NCI-H510A treated with DMSO at 0.1 percent for 48 hours (cell line): ENCODE measurements at places on chromosomes 6 and 20.

- no peak for DNase-seq
Observed at GRCh38 chr6:41167173-41167963, 4.5 kb upstream of the TREM2 start.

DNA sequence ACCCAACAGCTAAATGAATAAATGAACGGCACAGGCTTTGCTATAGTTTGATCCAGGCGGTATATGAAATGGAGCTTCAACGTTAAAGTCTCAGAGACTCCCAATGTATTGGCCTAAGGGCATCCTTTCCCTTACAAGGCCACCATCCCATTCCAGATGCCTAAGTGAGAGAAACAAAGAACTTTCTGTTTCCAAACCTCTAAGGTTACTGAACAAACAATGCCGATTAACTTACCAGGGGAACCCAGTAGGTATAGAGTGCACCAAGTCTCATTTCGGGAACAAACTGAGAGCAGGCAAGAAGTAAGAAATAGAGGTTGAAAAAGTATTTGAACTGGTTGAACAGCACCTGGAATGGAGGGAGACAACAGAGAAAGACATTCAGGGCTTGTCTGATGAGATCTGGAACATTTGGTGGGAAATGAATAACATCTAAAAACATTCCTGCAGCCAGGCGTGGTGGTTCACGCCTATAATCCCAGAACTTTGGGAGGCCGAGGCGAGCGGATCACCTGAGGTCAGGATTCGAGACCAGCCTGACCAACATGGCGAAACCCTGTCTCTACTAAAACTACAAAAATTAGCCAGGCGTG, 42.5 kb downstream of the ATP9A start:
- no peak for DNase-seq

DNA sequence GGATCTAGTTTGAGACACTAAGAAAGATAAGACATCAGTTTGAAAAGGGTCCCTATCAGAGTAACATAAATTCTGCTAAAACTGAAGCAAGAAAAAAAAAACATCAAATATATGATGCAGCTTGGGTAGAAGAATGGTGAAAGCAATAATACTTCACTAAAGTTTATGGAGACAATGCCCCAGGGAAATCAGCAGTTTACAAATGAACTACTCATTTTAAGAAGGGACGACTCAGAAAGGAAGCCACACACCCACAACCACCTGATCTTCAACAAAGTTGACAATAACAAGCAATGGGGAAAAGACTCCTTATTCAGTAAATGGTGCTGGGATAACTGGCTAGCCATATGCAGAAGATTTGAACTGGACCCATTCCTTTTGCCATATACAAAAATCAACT, 143.5 kb downstream of the TPBG start:
- no peak for DNase-seq

- no peak for DNase-seq
Observed at GRCh38 chr6:27771235-27771634, 141.0 kb downstream of the OR2B2 start.

DNA sequence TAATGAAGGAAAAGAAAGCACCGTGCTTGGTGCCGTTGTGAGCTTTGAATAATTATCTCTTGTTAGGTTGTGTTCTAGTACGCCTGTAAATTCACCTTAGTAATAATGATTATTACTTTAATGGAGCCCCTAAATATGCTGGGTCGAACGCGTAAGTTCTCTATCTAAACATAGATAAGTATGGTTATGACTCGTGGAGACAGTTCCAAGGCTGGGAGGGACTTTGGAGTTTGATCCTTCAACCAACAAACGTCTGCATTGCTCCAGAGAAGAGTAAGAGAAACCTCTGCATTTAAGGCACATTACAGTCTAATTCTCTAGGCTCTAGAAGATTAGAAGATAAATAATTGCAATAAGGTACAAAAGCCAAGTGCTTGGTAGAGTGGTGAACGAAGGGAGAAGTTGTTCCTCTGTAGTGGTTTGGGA, 514 bp downstream of the ACOT13 start:
- DNase-seq = peak; percentile 54

DNA sequence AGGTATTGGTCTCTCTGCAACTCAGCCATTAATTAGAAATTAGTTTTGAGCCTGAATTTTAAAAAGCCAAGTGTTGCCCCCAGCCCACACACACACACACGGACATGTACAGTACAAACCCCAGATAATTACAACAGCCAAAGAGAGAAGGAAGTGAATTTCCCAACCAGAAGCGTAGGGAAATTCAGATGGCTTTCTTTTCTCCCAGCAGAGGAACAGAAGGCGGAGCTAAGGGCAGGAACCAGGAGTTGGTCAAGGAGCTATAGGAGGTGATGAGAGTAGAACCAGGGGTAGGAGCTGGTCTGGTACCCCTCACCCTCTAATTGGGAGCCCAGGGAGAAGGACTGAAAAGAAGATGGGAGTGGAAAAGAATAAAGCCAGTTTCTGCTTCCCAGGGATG, 3.9 kb upstream of the ZBTB9 start:
- no peak for DNase-seq

DNA sequence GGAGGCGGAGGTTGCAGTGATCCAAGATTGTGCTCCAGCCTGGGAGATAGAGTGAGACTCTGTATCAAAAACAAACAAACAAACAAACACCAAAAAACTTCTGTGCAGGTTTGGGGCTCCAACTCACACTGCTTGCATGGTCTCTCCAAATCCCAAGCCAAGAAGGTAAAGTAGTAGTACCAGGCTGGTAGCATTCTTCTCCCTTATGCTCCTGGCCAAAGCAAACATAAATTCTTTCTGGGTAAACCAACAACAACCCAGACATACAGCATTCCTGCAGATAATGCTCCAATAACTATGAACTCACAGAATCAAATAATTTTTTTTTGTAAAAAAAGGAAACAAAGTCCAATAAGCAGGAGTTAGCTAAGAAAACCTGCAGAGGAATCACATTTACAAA, 57.8 kb upstream of the KLHL31 start:
- DNase-seq = no peak

DNA sequence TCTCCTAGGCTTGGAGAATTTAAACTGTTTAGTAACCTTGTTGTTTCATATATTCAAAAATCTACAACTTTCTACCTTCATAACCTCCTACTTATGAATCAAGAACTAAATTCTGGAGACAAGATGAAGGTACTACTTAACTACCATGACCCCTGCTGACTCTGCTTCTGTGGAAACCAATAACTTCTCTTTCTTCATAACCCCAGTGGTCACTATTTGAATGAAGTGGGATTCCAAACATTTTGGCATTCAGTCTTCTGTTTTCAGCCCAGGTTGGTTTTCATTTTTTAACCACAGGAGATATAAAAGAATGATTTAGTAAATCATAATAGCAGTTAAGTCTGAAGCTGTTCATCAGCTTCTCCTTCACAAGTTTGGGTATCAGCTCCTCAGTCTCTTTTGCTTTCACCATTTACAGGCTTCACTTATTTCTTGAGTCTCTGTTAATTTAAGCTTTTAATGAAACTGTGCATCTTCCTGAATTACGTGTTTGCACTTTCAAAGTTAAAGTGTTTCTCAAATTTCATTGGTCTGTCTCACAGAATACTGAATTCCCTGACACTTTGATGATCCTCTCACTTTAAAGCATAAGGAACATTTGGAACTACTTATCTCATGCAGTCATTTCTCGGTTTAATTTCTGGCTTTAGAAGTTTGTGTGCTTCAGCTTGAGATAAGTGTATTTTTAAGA, 9.5 kb downstream of the SENP6 start:
- no peak for DNase-seq

DNA sequence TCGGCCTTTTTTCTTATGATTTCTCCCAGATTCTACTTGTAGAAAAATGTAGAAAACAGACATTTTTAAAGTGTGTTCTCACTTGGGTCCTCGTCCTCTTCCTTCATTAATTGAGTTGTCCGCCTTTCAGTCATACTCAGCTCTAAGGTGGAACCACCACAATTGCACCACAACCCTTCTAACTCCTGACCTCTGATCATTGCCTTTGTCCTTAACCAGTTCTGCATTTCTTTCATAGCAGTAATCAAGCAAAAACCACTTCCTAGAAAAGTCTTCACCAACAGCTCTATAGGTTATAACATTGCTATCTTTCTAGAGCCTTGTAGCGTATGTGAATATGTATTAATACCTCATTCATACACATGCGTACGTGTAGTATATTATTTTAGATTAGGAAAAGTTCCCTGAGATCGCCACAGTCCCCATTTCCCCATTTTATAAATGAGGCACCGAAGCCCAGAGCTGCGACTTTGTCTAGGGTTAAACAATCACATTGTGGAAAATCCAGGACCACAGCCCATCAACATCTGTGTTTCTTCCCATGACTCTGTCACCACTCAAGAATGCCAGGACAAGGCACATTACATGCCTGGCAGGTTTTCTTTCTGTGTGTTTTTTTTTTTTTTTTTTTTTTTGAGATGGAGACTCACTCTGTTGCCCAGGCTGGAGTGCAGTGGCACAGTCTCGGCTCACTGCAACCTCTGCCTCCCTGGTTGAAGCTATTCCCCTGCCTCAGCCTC, 175.5 kb downstream of the BTBD3 start:
- DNase-seq = no peak

- DNase-seq = no peak
Observed at GRCh38 chr6:16630026-16630643, 131.1 kb downstream of the ATXN1 start.

GRCh38 chr6:52975580-52975979, 19.5 kb downstream of the GSTA4 start:
- no peak for DNase-seq

DNA sequence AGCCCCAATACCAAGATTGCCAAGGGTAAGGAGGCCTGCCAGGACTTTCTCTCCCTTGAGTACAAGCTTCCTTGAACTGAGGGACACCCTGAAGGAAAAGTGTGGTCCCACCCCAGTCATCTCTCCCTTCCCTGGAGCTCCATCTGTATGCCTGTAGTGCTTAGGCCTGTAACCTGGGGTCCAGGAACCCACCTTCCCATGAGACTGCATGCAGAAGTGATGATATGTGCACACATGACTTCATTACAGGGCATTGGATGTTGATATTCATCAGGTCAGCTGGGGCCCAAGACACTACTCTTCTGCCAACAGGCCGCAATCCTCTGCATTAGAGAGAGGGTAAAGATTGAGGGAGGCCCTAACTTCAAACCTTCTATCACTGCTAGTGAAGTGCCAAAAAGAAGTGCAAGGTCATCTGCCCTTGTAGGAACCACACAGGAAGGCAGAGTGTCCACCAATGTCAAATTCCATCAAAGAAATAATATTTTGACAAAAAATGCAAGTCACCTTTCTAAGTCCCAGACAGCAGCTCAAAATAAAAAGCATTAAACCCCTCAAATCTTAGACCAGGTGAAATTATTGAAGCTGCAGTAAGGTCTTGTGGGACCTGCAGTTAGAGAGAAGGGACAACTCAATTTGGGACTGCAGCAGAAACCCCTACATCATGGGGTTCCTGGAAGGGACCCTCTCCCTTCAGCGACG, 5.1 kb downstream of the HLA-F start:
- no peak for DNase-seq

GRCh38 chr6:68754681-68755213, 119.7 kb downstream of the ADGRB3 start:
- no peak for DNase-seq

DNA sequence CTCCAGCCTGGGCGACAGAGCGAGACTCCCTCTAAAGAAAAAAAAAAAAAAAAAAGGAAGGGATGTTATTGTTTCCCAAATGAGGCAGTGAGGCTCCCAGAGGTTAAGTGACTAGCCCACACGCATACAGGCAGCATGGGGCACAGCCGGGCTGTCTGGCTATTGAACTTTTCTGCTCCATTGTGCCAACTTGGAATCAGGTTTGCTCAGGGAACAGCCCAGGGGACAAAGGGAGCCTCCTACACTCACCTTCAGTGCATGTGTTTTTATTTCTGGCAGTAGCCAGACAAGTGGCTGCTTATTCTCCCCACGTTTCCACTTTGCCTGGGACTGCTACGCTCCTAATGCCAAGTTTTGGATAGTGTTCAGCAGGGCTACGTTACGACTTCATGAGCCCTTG, 10.7 kb downstream of the ETV7 start:
- DNase-seq = no peak

DNA sequence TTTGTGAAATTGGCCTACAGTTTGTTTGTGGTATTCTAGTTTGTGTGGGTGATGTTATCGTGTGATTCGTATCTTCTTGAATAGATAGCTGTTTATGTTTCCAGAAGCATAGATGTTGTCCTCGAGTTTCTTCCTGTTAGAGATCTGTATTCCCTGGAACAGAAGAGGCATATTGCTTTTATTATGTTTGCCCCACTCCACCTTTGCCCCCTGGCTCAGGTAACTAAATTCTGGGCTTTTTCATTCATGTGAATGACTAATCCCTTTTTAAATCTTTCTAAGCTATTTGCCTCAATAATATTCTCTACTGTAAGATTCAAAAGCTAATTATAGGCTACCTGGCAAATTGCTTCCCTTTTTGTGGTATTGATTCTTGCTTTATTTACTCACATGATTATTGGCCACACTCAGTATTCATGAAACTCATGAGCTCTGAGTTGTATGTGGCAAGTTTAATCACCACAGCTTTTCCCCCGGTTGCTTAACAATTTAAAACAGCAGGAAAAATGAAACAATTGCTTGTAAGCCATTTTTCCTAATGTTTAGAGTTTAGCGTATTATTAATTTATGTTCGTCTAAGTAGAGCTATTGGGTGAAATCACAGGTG, 12.6 kb downstream of the RNF217 start:
- DNase-seq = no peak

GRCh38 chr6:80331522-80331921, 225.1 kb downstream of the BCKDHB start:
- DNase-seq = peak; percentile 35

DNA sequence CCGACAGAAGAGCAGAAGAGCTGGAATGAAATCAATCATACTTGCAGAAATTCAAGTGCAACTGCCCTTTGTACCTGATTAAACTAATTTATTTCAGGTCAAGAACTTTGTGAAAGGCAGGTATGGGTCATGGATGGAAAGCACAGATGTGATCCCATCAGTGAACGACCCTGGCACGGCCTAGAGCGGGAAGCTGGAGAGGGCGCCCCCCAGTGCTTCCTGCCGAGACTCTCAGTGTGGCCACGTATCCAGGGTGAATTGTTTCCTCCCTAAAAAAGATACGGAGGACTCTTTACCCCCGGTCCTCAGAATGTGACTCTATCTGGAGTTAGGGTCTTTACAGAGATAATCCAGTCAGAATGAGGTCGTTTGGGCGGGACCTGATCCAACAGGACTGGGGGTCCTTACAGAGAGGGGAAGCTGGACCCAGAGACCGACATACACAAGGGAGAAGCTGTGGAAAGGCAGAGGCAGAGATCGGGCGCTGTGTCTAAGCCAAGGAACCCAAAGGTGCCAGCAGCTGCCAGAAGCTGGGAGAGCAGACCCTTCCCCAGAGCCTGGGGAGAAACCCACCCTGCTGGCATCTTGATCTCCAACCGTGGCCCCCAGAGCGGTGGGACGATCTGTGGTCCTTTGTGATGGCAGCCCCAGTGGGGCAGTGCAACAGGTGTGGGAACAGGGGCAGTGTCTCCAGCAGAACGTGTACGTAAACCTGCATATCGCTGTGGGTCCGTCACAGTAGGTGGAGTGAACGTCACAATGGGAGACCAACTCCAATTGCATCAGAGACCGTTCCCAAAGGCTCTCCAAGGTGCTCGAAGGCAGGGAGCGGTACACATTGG, 91.9 kb downstream of the TAF4 start:
- DNase-seq = no peak
